ENCODE measurements at places on chromosomes 11 and 22.

DNA sequence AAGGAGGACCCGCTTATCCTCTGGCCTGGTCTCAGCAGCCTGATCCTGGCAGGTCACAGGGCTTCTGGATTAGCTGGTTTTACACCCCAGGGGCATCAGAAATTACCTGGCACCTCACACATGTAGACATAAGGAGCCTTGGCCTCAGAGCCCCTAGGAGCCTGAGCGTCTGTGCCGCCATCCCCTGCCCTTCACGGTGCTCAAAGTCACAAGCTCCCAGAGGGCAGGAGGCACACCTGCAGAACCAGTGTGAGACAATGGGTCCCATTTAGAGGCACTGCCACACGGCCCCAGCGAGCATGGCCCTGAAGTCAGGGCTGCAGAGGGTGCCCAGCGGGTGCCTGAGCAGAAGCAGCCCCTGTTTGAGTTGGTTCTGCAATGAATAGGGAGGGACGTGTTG is 3.9 kb downstream of the DGKZ start:
- DNase-seq, result no peak

- DNase-seq, result no peak
Observed at GRCh38 chr11:78572394-78572793, 2.3 kb downstream of the NARS2 start.

DNA sequence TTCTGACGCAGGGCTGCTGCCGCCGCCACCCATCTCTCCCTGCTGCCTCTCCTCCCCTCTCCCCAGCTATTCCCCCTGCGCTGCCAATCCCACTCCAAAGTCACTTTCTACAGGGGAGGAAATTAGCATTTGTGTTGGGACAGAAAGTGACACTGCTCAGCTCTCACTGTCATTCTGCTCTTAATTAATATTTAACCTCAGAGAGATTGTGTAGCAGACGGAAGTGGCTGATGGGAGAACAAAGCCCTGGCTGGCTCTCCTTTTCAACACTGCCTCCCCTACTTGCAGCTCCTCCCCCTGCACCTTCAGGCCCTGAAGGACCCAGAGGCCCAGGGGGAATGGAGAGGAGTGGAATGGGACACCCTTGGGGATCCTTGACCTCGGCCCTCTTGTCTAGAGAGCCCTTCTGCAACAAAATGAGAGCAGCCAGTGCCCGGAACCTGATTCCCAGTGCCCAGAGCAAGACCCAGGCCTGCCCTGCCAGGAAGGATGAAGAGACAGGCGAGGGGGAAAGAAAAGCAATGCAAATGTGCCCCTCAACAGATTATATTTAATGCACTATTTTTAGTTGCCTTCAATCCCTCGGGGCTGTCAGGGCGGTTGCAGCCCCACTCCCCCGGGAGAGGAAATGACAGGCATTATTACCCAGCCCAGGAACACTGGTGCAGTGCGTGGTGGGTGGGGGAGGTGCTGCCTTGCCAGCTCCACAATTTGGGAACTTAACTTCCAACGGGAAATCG is 14.6 kb upstream of the NRGN start:
- DNase-seq, result no peak

DNA sequence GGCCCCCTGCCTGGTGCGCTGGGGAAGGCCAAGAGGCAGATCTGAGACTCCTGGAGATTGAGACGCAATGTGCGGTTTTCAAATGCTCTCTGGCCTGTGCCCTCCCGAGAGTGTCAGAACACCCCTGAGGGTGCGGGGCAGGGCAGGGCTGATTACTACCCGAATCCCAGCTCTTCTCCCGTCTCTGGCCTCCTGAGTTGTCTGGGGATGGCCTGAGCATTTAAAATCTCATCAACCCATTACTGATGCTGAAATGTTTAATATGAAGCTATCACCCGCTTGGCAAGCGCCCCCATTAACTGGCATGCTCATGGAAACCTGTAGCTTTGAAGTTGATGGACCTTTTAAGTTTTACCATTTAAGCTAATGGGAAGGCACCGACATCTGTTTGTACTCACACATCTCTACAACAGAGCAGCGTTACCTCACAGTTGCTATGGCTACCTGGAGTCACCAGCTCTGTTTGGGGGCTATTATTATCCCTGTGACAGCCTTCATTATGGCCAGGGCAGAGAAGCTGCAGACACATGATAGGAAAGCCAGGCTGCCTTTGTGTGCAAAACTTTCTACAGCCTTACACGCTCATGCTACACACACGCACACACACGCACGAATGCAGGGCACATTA is 3.6 kb upstream of the MB start:
- no peak for DNase-seq

All from stimulated activated CD8-positive, alpha-beta memory T cell treated with anti-CD3 and anti-CD28 coated beads, Interleukin-7, amount 100 ng/mL, for 1 hour (primary cell).